ENCODE measurements at places on chromosomes 16 and 17.

DNA sequence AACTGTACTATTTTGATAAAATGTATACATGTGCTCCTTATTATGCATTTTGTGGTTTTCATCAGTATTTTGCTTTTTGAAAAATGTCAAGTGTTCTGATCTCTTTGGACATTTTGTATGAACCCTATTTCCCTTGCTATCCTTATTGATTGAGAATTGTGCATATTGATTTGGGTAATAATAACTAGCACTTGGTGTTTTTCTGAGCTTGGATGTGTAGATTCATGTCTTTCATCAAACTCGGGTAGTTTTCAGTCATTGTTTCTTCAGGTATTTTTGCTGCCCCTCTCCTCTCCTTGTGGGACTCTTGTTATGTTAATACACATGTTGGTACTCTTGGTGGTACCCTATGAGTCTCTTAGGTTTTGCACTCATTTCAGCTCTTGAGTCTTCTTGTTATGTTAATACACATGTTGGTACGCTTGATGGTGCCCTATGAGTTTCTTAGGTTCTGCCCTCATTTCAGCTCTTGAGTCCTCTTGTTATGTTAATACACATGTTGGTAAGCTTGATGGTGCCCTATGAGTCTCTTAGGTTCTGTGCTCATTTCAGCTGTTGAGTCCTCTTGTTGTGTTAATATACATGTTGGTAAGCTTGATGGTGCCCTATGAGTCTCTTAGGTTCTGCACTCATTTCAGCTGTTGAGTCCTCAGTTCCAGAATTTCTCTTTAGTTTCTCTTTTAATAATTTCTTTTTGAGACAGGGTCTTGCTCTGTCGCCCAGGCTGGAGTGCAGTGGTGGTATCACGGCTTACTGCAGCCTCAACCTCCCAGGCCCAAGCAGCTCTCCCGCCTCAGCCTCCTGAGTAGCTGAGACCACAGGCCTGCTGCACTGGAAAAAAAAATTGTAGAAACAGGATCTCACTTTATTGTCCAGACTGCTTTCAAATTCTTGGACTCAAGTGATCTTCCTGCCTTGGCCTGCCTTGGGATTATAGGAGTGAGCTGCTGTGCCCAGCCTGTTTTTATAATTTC lies 19.3 kb downstream of the ZNF750 start:
- no peak for DNase-seq

- no peak for DNase-seq
Observed at GRCh38 chr17:59777033-59777432, 69.6 kb downstream of the VMP1 start.

- DNase-seq: no peak
Observed at GRCh38 chr16:71423865-71424264, 18.0 kb downstream of the TLE7 start.

DNA sequence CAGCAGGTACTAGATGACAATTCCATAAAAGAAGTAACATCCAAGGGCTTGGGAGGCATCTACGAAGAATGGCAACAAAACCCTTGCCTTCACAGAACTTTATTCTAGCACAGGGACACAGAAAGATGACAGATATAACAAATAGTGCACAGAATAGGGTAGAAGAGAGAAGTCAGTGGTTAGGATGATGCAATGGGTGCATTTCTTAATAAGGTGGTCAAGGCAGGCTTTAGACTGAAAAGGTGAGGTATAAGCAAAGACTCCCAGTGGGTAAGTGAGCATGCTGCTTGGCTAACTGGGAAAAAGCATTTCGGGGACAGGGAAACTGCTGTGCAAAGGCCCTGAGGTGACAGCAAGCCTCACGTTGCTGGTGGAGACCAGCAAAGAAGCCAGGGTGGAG lies 175.9 kb downstream of the XYLT1 start:
- no peak for DNase-seq

- DNase-seq: no peak
Observed at GRCh38 chr16:23651943-23652468, 10.7 kb downstream of the DCTN5 start.

DNA sequence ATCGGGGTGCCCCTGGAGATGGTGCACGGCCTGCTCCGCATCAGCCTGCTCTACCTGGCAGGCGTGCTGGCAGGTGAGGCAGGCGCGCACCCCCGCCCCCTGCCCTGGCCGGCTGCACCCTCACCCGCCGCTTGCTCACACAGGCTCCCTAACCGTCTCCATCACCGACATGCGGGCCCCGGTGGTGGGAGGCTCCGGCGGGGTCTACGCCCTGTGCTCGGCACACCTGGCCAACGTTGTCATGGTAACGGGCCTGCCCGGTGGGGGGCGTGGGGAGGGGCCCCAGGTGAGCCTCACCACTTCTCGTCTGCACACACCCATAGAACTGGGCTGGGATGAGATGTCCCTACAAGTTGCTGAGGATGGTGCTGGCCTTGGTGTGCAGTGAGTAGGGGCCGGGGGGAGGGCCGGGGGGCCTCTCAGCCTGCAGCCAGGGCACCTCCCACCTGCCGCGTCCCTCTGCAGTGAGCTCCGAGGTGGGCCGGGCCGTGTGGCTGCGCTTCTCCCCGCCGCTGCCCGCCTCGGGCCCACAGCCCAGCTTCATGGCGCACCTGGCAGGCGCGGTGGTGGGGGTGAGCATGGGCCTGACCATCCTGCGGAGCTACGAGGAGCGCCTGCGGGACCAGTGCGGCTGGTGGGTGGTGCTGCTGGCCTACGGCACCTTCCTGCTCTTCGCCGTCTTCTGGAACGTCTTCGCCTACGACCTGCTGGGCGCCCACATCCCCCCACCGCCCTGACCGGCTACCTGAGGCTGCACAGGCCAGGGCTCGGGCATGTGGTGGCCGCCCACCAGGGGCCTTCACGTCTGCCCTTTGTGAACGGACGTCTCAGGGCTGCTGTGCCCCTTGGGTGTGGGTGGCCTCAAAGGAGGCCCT lies 2.1 kb downstream of the RHBDL1 start:
- DNase-seq: no peak

GRCh38 chr16:77137045-77137444 lies 53.9 kb upstream of the MON1B start:
- no peak for DNase-seq

DNA sequence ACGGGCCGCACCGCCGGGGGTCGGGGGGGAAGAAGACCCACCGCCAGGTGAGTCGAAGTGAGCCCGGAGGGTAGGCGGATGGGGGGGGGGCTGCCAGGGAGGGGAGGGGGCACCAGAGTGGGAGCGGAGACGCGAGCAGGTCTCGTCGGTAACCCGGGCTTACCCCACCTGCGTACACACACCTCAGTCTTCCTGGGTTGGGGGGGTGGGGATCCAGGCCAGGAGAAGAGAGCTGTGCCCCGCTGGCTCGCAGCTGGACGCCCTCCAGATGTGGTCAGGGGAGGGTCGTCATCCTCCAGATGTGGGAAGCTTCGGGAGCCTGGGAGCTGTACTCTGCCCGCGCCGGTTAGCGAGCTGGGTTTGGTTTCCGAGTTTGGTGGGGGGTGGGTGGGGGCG lies 1.2 kb downstream of the CACNA1G start:
- DNase-seq: no peak

- no peak for DNase-seq
Observed at GRCh38 chr17:70378076-70378475, 208.7 kb downstream of the KCNJ2 start.

DNA sequence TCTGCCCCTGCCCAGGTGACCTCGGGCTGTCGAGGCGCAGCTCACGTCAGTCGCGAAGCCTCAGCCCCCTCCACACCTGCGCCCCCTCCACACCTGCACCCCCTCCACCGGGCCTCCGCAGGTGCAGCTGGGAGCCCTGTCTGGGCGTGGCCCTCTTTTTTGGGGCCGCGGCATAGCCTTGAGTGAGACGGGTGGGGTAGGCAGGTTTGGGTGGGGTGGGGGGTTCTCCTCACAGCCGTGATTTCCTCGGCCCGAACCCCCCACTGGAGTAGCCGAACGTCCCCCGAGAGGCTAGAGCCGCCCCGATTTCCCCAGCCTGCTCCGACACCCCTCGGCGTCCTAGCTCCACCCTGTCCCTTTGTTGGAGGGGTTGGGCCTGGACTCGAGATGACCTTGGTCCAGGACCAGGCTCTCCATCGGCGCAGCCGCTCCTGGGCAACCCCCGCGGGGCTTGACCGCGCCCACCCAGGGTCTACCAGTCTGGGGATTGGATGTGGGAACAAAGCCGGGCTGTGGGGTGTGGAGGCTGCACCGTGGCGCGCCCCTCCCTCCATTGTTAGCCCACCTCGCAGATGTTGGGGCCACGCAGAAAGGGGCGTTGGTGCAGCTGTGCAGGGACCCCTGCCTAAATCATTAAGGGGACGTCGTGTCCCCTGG lies 626 bp downstream of the TUBB3 start:
- DNase-seq: no peak

DNA sequence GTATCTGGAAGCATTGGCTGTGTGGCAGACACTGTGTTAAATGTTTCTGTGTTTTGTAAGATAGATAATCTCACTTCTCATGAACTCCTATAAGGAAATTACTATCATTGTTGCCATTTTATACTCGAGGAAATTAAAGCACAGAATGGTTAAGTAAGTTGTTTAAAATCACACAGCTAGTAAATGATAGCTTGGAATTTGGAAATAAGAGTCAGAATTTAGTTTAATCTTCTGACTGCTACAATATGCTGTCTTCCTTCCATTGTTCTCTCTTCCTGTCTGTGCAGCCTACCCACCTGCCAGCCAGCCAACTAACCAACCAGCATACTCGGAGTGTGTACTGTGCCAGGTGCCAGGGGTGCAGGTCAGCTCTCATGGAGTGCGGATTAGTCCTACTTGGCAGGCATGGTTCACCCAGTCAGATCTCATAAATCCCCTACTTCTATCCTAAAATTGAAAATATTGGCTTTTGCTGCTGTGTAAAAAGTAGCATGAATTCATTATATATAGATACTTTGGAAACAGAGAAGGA lies 79.9 kb upstream of the LGALS9 start:
- DNase-seq: no peak

DNA sequence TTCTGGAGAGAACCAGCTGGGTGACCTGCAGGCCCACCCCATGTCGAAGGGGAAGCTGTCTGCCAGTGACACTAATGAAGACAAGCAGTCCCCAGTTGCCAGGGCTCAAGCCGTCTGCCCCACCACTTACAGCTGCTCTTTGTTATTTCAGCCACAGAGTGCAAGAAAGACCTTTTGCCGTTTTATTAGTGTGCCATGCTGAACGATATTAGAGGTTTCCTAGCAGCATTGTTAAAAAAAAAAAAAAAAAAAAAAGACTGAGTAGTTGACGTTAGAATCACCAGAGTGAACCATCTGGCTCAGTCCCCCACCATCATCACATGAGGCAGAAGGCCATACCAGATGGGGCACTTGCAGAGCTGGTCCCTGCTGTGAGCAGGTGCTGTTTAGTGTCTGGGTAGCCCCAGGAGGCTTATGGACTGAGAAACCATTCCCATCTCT lies 26.5 kb upstream of the SLC39A11 start:
- DNase-seq: no peak

DNA sequence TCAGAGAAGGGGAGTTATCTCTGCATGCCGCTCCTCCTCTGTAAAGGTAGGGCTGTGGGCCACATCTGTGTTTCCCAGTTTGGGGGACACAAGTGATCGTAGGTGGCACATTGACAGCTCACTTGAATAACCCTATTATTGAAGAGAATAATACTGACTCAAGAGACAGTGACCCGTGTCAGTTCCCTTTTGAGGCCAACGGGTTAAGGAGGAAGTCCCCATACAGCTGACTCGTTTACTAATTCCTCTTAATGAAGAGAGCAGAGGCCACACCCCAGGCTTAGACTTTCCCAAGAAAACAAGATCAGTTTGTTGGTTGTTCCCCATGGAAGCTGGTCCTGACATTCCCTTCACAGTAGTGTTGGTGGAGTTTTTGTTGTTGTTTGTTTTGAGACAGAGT lies 33.0 kb downstream of the IL4R start:
- DNase-seq: no peak

- DNase-seq: peak; percentile 8
Observed at GRCh38 chr16:10878644-10879501, 1.9 kb downstream of the CIITA start.

- DNase-seq: no peak
Observed at GRCh38 chr17:12927001-12927400, 90.8 kb downstream of the ELAC2 start.

GRCh38 chr17:67421869-67422273 lies 44.8 kb downstream of the PITPNC1 start:
- DNase-seq: peak; percentile 89

- DNase-seq: no peak
Observed at GRCh38 chr16:8676737-8677375, 2.4 kb downstream of the ABAT start.

GRCh38 chr17:7927596-7927995 lies 2.1 kb downstream of the KCNAB3 start:
- DNase-seq: no peak

DNA sequence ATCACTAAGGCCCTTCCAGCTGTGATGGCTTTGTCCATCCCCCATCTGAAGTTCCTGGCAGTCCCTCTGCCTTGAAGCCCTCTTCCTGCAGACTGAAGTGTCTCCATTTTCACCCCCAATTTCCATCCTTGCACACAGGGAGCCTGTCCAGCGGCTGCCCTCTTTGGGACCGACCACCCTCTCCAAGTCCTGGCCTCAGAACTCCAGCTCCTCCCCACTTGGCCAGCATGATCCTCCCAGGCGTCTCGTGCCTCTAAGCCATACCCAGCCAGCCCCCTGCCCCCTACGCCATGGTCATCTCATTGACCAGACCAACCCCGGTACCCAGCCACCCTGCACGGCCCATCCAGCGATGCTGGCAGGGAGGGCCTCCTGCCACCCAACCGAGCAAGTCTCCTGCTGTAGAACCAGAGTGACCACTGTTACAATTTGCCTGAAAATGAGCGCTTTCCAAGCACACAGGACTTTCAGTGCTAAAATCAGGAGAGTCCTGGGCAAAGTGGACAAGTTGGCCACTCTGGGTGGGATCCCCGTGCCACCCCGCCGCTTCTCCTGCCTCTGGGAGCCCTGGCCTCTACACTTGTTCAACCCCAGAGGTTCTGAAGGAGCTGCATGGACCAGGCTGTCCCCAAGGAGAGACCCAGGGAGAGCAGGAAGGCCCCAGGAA lies 362.0 kb downstream of the SEC14L1 start:
- no peak for DNase-seq

DNA sequence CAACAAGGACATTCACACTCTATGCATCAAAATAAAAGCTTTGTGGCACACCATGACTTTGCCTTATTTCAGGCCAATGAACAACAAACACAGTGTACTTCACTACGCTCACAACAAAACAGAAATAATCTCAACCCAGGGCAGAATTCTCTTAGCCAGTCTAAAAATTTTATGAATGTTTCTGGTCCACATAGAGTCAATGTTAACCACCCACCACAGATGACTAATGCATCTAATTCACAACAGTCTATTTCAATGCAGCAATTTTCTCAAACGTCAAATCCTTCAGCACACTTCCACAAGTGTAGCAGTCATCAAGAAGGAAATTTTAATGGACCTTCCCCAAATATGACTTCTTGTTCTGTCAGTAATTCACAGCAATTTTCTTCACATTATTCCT lies 101.7 kb downstream of the CHD9 start:
- peak; percentile 32 for DNase-seq

DNA sequence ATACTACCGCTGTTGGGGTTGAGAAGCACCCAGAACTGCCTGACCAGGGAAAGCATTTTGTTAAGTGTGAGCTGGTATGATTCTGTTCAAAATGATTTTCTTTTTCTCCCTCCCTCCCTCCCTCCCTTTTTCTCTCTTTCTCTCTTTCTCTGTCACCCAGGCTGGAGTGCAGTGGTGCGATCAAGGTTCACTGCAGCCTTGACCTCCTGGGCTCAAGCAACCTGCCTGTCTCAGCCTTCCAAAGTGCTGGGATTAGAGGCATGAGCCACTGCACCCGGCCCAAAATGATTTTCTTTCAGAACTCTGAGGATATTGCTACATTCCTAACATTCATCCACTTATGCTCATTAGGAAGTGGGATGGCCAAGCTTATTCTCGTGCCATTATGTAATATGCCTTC lies 41.3 kb downstream of the SLC47A1 start:
- no peak for DNase-seq
